ENCODE measurements at places on chromosomes 7 and 10. TPM values are rescaled to one million over a fixed set of nuclear protein-coding genes. Genes with fewer than 3 reads are reported as not detected.

TMEM26 gene
- polyA plus RNA-seq = 7.7 TPM

CABCOCO1 gene
- 3.0 TPM for polyA plus RNA-seq

SNX10 gene
- 19.7 TPM for polyA plus RNA-seq

TUBB8 gene
- 0.43 TPM for polyA plus RNA-seq

GSTO2 gene
- 30.4 TPM for polyA plus RNA-seq

PNLIPRP2 gene
- polyA plus RNA-seq = not detected

KIF5B gene
- polyA plus RNA-seq = 176 TPM

ANLN gene
- 28.3 TPM for polyA plus RNA-seq

LCOR gene
- 26.5 TPM for polyA plus RNA-seq

DNA sequence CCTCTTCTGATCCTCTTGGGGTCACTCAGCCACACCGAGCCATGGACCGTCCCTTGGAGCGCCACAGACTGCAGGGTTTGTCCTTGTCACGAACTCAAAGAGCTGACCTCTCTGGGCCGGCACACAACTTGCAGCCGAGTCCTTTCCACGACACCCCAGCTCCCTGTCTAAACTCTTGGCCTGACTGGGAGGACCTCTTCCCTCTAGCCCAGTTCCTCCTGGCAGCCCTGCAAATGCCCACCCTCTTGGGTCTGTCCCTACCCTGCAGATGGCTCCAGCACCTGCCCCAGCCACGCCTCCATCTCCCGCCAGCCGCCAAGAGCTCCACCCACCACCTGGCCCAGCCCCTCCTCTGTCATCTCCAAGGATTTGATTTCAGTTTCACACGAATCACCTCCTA is 339.2 kb downstream of the DNAJB6 start:
- DNase-seq = no peak

- no peak for DNase-seq
Observed at GRCh38 chr7:9505516-9505915, 1072.1 kb downstream of the NXPH1 start.

- DNase-seq = no peak
Observed at GRCh38 chr10:59432207-59432900, 70.0 kb upstream of the FAM13C start.

DNA sequence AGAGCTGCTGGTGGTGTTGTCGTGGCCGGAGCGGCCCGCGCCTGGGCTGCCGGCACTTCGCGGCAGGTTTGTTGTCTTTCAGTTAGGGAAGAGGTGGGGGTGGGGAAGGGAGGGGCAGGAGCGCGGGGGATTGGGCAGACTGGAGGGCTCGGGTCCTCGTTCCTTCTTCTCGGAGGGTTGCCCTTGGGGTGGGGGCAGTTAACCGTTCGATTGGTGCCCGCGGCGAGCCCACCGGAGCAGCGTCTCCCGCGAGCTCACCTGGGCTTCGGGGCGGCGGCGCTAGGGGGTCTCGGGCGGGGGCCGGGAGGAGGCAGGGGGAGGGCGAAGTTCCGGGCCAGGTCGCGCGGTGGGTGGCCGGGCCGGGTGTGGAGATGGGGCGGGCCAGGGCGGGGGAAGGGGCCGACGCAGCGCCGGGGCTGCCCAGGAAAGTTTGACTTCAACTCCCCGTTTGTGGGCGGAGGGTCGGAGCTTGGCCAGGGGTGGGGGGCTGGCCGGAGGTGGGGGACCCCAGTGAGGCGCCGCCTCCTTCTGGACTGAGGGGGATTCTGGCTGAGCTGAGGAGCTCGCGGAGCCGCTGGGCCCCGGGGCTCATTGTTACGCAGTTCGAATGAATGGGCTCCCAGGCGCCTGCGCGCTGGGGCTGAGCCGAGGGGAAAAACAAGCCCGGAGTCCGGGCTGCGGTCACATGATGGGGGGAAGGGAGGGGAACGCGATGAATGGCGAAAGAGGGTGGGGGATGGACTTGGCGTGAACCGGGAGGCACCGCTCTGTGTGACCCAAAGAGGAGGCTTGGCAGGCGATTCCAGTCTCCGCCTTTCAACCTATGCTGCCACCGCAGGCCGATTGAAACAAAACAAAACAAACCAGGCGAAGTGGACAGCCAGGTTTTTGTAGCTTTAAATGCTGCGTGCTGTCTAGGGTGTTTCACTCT is 582 bp downstream of the HBP1 start:
- peak; percentile 94 for DNase-seq

DNA sequence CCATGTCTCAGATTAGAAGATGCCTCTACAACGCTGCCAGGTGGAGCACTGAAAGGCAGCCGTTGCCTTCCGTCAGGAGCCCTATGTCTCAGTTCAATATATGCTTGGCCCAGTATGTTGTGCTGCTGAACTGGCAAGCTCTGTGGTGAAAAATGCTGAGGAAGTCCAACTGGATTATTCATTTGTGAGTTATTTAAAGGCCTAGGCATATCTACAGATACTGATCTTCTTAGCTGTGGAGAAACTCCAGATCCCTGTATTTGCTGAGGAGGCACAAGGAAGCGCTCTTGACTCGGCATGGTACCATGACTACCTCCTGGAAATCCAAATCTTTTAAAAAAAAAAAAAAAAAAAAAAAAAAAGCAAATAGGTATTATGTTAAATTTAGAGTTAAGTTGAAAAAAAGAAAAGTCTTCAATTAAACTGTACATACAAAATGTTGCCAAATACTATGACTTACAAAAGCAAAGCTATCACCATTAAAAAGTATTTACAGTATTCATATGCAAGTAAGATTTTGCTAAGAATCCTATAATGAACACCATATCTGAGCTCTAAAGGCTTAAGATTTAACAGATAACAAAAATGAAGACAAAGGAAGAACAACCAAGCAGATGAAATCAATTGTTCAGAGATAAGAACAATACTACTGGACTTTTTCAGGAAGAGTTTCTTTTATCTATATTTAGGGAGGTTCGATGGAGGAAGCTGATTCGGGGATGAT is 152.4 kb downstream of the GALNT11 start:
- DNase-seq = no peak

- peak; percentile 67 for DNase-seq
Observed at GRCh38 chr10:100569687-100570481, 34.1 kb downstream of the HIF1AN start.

GRCh38 chr10:68423522-68423921 is 16.4 kb upstream of the RUFY2 start:
- DNase-seq = no peak

GRCh38 chr7:11655163-11655562 is 176.8 kb downstream of the THSD7A start:
- DNase-seq = no peak

DNA sequence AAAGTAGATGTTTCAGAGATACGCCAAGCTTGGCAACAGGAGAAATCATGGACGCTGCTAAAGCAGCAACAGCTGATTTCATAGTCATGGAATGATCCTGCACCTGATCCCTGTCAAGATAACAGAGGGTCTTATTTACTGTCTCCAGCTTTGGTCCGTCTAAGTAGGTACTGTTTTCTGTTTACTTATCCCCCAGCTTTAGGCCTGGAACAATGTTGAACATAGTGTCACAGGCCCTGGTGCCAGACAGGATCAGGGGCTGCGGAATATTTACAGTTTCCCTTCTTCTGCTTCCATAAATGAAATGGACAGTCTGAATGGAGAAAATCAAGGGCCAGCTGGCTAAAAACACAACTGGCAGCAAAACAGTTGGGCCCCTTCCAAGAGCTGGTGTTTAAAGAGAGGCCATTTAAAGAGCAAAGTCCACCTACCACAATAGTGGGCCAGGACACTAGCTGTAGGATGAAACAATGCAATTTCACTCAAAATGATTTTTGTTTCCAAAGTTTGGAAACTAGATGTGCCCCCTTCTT is 2.9 kb downstream of the GPR37 start:
- DNase-seq = no peak

- no peak for DNase-seq
Observed at GRCh38 chr7:15862781-15863165, 176.3 kb upstream of the MEOX2 start.

DNA sequence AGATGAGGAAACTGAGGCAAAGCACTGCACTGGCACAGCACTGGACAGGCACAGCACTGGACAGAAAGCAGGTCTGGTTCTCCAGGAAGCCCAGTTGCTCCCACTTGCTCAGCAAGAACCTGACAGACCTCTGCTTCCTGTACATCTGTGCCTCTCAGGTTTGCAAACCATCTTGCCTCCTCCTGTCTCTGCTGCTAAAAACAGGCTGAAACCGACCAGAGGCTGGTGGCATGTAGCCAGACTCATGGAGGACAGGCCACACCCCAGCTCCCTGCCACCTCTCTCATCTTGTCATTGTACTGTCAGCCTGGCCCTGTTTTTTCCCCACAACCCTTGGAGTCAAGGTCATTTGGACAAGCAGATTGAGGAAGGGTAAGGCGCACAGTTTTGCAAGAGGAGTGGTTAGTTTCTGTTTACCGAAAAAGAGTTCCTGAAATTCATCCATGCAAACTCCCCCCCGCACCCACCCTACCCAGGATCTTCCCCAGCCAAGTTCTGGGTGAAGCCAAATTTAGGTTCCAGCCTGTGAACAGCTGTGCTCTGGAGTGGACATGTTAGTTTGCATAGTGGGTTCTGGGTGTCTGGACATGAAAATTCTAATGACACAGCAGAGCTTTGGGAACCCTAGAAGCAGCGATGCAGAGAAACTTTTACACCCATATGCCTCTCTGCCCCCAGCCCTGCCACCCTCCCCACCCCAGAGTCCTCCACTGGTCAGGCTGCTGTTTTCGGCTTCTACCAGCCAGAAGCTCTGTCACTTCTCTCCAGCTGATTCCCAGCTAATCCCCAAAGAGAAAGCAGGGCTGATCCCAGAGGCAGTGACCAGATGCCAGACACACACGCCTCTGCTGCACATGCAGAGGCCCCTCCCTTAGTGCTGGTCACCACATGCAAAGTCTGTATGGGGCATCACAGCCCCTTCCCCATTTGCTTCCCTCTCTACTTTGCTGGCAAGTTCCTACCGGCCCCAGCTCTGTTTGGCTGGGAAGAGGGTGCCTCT is 8.5 kb upstream of the C10orf105 start:
- no peak for DNase-seq

DNA sequence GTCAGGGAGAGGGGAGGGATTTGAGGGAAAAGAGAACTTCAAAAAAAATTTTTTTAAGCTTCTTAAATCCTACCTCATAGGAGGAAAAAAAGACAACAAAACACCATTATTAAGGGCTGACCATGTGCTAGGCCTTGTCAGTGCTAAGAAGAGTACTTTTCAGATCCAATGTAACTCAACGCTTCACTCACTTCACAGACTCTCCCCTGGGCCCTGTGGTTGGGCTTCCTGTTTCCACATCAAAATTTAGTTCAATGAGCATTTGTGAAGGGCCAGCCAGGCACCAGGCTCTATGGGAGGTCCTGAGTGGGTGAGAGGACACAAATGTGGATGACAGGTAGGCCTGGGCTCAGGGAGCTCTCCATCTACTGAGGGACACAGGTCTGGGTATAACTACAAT is 249.8 kb downstream of the PTEN start:
- no peak for DNase-seq

GRCh38 chr10:99945263-99945662 is 64.5 kb downstream of the DNMBP start:
- no peak for DNase-seq

- DNase-seq = no peak
Observed at GRCh38 chr7:30166155-30166840, 31.5 kb downstream of the MTURN start.

- DNase-seq = peak; percentile 82
Observed at GRCh38 chr10:101840741-101841453, 2.7 kb downstream of the KCNIP2 start.

- no peak for DNase-seq
Observed at GRCh38 chr7:117205873-117206272, 117.0 kb downstream of the WNT2 start.

DNA sequence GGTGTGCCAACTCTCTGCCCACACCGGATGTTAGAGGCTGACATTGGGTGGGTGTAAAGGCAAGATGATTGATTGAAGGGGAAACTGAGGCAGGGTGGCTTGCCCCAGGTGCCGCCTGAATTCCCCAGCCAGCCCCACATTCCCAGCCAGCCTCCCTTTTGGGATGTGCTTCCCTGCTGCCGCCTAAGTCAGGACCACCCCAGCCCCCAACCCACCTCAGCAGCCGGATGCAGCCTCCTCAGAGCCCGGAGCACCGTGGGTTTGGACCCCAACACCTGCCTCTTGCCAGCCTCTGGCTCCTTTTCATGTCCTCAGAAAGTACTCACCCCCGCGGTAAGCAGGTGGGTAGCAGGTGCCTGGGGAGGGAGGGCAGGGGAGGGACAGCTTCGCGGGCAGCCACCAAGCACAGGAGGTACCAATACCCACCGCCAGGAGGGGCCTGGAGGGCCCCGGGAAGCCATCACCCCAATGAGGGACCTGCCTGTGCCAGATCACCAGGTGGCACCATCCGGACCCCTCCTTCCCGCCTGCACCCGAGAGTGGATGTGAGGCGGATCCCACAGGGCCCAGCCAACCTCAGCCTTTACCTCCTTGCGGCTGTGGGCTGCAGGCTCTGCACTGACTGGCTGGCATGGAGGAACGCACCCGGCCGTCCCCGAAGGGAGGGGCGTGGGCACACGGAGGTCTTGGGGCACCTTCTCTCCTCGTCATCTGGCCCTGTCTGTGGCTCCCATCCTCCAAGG is 60.5 kb downstream of the PWWP2B start:
- DNase-seq = no peak

DNA sequence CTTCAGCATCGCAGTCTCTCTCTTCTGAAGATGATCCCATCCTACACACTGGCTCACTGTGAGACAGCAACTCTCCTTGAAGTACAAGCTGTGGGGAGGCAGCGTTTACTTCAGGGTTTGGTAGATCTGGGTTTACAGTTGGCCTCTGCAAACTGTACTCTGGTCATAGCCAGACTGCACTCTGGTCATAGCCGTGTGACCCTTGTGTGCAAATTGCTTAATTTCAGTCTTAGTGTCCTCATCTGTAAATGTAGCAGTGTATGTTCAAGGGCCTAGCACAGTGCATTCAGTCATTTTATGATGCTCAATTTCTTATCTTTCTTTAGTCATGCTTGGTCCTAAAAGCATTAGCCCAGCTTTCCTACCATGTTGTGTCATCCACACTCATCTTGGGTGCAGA is 188.2 kb downstream of the LRMDA start:
- no peak for DNase-seq

GRCh38 chr7:50766106-50766848 is 16.4 kb downstream of the GRB10 start:
- no peak for DNase-seq

DNA sequence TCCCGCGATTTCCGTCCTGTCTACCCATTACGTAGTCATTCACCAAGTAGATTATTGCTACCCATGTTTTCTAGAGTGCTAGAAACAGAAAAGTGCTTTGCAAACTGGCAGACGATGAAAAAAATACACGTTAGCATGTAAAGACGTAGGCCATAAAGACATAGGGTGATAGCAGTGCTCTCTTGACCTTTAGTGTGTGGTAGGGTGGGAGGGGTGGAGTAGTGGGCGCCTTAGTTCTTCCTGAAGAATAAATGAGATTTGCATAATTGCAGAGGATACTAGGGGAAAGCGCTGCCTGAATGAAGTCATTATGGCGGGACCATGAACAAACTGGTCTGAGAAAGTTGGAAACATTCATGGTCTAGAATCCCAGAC is 948 bp downstream of the ZNF485 start:
- no peak for DNase-seq

DNA sequence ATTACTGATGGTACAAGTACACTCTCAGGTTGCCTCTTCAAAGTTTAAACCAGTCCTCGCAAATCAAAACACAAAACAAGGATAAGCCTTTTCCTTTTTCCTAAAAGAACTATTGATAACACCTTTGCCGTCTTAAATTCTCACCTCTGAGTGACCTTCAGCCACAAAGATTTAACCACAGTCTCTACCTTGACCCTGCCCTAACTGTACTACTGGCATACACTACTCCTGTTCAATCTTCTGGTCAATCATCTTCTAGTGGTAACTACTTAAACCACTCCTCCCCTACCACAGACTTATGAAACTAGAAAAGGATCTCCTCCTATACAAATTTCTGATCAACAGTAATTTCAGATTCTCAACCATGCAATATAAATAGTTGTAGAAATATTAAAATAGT is 15.1 kb downstream of the UPF2 start:
- DNase-seq = no peak

Measured in right renal cortex interstitium (tissue), 3 donors.